Heart left ventricle (tissue), 16 donors: ENCODE measurements at places on chromosomes 12 and 14. TPM values are rescaled to one million over a fixed set of nuclear protein-coding genes. Genes with fewer than 3 reads are reported as not detected.
A peak's percentile ranks its signal among the peaks of the same experiment; 100 is the strongest.

DNA sequence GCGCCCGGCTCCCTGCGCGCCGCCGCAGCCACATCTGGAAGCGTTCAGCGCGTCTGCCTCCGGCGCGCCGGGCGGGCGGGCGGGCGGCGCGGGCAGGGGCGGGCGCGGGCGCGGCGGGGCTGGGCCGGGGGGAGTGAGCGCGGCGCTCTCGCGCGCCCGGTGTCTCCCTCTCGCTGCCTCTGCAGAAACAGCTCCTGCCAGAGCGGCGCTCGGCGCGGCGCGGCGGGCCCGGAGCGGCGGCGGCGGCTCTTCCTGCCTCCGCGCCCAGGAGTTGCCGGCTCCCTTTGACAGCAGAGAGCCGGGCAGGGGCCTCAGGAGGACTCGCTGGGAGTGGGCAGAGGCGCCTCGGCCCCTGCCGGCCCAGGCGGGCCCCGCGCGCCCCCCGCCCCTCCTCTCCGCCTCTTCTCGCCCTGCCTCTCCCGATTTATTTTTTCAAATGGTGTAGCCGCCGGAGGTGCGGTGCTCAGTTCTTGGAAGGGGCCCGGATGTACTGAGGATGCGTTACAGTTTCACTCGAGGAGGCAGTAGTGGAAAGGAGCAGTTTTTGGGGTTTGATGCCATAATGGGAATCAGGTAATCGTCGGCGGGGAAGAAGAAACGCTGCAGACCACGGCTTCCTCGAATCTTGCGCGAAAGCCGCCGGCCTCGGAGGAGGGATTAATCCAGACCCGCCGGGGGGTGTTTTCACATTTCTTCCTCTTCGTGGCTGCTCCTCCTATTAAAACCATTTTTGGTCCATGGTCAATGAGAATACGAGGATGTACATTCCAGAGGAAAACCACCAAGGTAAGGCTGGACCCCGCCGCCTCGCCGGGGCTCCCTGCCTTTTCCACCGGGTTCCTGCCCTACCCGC lies at the start of gene CACNA1C:
CACNA1C (plus strand) TSS at position 162 of the 853 bp plus-strand sequence; CDS start at position 738, 576 bp downstream.
- peak; percentile 82 for DNase-seq

DNA sequence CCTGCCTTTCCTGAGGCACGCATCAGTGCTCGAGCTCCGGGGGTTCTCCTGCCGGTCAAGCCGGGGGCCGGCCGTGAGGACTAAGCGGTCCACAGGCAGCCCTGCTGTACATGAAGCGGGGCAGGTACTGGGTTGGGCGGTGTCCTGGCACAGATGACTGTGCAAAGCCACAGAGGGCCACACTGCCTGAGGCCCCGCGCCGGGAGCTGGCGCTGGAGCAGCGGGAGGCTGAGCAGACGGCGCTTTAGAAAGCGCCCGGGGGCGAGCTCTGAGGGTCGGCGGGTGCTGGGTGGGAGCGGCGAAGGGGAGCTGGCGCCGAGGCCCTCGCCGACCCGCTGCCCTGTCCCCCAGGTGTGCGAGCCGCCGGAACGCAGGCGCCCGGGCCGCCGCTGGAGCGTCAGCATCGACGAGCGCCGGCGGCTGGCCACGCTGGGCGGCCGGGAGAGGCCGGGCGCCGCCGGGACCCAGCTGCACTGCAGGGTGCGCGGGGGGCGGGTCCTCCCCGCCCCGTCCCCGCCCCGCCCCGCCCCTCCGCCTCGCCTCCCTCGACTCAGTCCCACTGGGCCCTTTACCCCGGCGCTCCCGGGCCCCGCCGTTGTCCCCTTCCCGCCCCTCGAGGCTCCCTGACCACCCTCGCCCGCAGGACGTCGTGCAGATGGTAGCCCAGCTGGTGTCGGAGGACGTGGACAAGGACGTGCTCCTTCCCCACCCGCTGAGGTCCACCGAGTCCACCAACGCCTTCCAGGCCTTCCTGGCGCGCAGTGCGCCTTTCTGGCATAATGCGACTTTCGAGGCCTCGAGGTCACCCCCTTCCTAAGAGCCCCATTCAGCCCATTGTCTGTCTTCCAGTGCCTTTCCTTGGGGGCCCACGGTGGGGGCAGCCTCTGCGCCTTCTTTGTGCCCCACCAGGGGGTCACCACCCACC lies 8.3 kb upstream of the MTA1 start:
- DNase-seq = no peak

Gene LTB4R
- total RNA-seq = 1.5 TPM

DNA sequence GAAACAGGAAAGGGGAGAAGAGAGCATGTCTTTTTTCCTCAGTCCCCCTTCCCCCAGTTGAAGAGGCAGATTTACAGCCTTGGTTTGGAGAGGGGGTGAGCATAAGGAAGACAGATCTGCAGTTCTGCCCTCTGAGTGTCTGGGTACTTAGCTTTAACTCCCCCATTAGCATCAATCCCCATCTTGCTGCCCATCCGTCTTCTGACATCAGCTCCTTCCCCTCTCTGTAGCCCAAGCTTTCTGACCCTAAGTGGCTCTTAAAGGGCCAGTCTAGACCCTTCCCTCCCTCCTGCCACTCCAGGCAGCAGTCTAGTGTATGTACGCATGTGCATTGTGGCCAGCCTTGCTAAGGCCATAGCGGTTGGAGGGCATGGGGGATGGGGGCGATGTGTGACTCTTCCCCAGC lies 7.3 kb downstream of the GPR84 start:
- no peak for DNase-seq

Gene TAS2R7
- total RNA-seq = not detected

Gene HOTAIR
- total RNA-seq = not detected

DNA sequence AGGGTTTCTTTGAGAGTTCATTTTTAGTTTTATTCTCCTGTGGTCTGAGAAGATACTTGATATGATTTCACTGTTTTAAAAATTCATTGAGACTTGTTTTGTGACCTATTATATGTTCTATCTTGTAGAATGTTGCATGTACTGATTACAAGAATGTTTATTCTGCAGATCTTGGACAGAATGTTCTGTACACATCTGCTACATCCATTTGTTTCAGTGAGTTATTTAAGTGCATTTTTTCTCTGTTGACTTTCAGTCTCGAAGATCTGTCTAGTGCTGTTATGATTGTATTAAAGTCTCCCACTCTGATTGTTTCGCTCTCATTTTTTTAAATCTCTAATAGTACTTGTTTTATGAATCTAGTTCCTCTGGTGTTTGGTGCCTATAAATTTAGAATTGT lies 1319.8 kb downstream of the TMEM121 start:
- DNase-seq = no peak

GRCh38 chr12:3409662-3410061 lies 81.3 kb upstream of the PRMT8 start:
- DNase-seq = no peak

GRCh38 chr12:10235761-10236631 lies 23.3 kb downstream of the GABARAPL1 start:
- no peak for DNase-seq

GRCh38 chr14:68214431-68214830 lies 394.9 kb downstream of the RAD51B start:
- DNase-seq = no peak

DNA sequence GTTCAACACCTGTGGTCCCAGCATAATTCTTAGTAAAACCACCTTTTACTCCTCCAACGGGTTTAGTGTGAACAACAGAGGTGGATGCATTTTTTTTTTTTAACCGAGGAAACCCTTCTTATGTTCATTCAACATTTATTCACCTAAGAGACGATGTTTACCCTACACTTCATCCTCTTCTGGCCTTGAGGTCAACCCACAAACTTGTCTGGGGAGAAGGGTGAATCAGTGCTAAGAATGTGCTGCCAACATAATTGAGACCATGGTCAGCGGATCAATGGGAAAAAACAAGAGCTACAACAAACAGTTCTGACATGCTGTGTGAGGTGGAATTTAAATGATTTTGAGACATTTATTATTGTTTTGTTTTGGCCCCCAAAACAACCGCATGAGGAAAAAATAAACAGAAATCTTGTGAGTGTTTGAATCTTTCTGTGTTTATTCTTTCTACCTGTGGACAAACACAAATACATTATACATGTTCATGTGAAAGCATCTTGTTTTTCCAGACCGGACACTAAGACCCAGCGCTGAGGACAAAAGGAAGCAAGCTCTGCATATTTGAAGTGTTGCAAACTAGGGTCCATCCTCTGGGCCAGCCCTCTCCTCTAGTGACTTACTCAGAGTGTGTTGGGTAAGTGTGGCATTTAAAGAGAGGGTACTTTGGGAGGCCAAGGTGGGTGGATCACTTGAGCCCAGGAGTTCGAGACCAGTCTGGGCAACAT lies 5.1 kb upstream of the USP30 start:
- DNase-seq = no peak

Gene IAPP
- not detected for total RNA-seq

DNA sequence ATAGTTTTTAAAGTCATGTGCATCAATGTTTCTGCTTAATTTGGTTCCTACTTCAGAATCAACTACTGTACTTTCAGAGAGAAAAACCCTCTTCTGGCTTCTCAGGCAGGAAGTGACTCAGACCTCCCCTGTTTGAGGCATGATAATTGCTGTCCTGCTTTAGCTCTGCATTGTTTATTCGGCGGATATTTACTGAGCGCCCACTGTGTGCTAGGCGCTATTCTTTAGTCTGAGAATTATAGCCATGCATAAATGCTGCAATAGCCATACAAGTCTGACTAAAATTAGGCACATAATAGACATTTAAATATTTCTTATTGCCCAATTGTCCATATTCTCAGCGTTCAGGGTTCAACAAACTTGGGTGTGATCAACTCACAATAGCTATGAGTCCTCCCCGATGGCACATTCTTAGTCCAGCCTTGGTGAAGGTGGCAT lies 6.1 kb upstream of the AMIGO2 start:
- DNase-seq = no peak

DNA sequence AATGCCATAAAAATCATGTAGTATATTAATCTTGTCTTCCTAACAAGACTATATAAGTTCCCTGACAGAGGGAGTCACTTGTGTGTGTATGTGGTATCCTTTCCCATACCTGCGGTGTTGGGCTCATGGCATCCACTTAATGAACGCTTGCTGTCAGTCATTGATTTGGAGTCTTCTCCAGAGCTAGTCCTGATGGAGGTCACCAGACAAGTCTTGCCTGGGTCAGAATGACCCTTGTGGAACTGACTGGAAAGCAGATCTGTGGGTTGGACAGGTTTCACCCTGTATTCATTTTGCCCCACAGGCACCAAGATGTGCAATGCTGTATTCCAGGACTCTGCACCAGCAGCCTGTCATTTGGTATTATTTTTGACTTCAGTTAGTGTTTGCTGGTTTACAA lies 27.3 kb upstream of the WNK1 start:
- DNase-seq = no peak

GRCh38 chr12:55823419-55823818 lies 5.6 kb downstream of the ORMDL2 start:
- DNase-seq = no peak

DNA sequence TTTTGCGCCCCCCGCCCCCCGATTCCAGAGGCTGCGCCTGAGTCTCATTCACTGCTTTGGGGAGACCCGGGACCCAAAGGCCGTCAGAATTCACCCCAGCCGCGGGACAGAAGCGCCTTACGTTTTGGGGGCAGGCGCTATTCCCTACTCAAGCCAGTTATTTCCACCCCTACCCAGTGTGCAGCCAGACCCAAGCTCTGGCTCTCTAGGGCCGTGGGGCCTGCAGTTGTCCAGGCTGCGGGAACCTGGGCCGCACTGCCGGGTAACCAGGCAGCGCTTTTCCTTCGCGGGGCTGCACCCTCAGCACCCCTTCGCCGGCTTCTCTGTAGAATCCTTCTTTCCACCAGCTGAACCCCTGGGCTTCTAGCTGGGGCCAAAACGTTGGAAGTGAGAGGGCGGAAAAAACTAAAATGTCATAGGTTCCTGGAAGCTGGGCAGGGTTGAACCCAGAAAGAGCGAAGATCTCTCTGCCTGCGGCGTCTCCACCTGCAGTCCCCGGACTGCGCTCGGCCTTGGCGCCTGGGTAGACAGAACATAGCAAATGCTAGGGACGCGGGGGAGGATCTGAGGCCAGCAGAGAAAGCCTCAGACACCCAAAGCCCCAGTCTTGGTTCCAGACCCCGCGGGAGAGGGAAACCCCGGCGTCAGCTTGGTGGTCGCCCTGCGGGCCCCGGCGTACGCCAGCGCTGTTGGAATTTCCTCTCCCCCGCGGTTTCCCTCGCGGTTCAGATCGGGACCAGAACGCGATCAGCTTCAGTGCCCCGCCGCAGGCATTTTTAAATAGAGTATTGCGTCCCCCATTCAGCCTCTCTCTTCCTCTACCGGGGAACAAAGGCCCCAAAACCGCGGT lies 18.3 kb downstream of the TBX3 start:
- DNase-seq = no peak

DNA sequence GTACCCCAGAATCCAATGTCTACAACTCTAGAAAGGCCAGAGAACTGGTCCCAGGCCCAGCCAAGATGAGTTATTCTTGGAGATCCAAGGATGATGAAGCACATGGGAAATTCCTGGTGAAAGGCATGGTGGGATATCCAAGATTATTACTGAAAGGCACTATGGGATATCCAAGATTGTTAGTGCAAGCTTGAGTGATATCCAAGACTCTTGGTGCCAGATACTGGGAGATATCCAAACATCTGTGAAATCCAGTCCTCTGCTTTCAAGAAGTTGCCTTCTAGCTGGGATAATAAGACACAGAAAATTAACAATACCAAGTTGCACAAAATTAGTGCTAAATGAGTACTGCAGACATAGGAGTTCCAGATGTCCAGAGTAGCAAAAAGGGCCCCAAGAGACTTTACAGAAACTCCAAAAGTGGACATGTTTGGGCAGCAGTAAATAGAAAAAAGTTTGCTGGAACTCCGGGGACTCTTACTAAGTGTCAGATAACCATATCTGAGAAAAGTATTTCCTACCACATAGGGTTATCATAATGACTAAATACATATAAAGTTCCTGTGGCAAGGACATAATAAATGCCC lies 34.6 kb downstream of the PHLDA1 start:
- no peak for DNase-seq

Gene C3AR1
- total RNA-seq = 8.2 TPM

DNA sequence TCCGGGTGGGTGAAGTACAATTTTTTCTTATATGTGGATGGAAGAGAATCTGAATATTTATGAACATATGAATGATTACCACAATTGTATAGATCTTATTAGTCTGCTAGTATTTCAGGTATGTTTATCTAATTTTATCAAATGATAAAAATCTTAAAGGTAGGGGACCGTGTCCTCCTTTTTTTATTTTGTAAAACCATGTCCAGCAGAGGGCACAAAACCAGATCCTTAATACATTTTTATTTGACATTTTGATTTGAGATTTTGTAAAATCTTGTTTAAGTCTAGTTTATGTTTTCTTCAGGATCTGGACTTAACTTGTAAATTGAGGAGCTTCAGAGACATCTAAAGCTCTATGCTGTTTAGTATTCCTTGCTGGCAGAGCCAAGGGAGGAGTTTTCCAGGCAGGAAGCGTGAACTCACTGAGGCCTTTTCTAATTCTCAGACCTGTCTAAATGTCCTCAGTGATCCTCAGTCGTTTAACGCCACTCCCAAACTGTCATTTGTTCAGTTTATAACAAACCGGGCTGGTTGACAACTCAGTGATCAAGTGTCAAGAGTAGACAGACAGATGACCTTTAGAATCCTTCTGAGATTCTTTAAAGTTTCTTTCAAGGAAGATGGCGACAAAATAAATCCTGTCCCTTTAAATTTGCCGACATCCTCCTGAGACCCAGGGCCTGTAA lies 263.9 kb downstream of the KTN1 start:
- DNase-seq = no peak

DNA sequence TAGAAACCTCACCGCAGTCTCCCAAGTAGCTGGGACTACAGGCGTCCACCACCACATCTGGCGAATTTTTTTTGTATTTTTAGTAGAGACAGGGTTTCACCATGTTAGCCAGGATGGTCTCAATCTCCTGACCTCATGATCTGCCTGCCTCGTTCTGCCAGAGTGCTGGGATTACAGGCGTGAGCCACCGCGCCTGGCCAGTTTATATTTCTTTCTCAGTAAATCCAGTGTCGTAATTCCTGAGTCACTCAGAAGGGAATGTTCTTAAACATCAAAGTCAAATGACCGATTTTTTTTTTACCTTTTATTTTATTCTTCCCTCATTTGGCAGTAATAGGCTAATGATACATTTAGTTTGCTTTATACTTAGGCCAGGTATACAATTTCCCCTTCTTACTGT lies 80.5 kb downstream of the FBXO33 start:
- no peak for DNase-seq
